ENCODE measurements at places on chromosomes 4 and X.

DNA sequence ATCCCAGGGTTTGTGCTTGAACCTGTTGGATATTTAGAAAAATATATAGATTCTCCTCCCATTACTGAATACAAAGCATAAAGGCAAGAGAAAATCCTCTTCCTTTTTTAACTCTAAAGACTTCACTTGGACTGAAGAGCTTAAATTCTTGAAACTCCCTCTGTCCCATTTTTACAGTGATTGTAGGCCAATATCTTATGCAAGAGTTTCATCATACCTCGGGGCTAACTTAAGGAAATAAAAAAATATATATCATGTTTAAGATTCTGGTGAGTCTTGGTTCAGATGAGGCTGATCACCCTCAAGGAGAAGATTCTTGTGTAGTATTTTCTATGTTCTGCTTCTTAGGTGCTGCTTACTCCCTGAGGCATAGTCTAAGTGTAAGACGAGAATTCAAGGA is 1449.6 kb downstream of the C4orf33 start:
- no peak for DNase-seq

GRCh38 chr4:75169427-75169826 is 236.5 kb downstream of the PARM1 start:
- no peak for DNase-seq

GRCh38 chr4:7206911-7207567 is 14.7 kb downstream of the SORCS2 start:
- peak; percentile 72 for DNase-seq

DNA sequence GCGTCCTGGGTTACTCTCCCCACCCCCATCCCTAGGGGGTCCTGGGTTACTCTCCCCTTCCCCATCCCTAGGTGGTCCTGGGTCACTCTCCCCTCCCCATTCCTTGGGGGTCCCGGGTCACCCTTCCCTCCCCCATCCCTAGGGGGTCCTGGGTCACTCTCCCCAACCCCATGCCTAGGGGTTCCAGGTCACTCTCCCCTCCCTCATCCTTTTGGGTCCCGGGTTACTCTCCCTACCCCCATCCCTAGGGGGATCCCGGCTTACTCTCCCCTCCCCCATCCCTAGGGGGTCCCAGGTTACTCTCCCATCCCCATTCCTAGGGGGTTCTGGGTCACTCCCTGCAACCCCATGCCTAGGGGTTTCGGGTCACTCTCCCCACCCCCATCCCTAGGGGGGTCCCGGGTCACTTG is 1.5 kb downstream of the ASMTL start:
- DNase-seq: no peak

DNA sequence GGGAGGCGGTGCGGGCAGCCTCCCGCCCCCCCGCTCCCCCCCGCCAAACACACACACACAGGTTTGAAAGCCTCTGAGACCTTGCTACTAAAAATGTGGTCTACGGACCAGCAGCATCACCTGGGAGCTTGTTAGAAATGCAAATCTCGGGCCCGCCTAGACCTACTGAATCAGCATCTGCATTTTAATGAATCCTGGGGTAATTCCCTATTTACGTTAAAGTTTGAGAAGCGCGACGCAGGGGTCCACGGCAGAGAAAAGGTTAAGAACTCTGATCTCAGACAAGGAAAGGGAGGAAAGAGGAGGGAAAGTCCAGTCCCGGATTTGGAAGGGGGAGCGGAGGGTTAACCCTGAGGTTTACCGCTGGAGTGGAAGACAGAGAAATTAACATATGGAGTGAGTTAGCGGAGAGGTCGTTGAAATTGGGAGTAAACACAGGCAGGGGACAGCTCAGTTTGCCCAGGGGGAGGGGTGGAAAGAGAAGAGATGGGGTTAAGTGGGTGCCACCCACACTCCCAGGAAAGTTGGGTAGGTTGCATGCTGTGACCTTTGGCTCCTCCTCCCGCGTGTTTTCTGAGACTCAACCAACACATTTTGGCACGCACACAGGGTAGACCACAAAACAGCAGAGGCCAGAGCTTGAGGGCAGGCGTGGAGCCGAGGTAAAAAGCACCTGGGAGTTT is 483.6 kb downstream of the BCOR start:
- DNase-seq: no peak

DNA sequence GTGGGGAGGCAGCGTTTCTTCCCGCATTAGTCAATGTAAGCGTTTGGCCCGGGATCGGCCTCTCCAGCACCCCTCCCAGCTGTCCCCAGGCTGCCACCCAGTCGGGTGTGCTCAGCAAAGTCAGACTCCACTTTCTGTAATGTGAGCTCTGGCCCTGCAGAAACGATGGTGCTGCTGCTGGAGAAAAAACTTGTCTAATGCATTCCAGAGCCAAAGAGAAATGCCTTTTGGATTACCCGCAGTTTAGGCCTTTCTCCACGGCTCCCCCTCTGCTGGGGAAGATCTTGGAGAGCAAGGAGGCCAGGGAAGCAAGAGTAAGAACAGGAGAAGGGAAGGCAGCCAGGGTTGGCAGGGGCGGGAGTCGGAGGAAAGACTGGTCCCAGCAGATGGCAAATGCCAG is 55.2 kb downstream of the ELF4 start:
- no peak for DNase-seq

DNA sequence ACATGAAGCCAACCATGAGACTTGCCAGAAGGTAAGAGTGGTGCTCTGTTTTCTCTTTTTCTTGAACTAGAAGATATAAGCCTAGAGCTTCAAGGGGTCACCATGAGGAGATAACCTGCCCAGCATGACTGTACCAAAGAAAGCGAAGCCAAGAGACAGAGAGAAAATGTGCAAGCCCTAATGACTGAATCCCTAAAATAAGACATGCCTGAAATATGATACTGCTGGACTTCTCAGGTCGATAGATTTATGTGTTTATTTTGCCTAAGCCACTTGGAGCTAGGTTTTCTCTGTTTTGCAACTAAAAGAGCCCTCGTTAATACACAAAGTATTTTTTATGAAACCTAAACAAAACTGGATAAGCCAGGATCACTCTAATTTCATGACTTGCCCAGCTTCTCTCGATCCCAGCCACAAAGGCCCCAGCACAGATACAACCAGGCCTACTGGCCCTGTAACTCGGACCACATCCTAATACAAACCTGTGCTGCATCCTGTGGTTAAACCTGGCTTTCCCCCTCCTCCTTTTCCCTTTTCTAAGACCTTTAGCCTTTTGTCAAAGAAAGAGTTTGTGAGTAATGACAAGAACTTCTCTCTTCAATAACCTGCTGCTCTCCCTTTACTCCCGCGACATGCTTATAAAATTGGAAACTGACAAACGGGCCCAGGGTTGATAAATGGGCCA is 185.8 kb downstream of the APBB2 start:
- DNase-seq: no peak

GRCh38 chrX:11111947-11112346 is 815 bp downstream of the HCCS start:
- DNase-seq: no peak

GRCh38 chr4:158214856-158215255 is 4.6 kb downstream of the TMEM144 start:
- DNase-seq: no peak

DNA sequence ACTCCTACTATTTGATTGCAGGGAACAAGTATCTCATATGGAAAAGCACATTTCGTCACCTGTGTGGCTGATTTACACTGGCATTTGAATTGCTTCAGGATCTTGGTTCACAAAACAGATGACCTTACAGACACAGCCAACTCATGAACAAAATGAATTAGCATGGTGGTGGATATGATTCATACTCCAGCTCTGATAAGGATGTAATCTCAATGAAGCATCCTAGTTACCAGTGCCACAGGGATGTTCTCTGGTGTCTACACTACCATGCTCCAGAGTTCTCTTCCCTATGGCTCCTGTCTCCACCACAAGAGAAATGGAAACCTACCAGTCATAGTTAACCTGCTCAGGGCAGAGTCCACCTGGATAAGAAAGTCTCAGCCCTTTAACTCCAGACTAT is 40.7 kb downstream of the TEC start:
- DNase-seq: no peak

DNA sequence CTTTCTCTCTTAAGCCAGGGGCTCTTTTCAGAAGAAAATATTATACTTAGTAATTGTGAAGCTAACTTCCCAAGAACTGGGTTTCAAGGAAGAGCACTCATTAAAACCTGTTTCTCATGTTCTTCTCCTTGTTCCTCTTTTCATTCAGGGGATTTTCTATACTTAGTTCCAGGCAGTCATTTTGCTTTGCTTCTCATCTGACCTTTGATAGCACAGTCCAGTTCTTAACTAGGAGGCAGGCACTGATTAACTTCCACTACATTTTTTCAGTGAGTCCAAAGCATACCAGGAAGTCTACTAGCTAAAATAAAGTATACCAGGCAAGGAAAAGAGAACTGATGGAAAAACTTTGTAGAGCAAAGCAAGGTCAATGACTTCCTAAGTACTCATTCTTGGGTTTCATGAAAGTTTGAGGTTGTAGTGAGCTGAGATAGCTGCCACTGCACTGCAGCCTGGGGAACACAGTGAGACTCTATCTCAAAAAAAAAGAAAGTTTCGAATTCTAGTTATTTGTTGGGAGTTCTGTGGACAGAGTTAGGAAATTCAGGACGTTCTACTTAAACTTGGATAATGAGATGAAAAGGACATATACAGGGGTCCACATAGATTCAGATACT is 190.1 kb upstream of the HS3ST1 start:
- no peak for DNase-seq

GRCh38 chr4:139773560-139774318 is 108.1 kb downstream of the MGST2 start:
- DNase-seq: no peak

DNA sequence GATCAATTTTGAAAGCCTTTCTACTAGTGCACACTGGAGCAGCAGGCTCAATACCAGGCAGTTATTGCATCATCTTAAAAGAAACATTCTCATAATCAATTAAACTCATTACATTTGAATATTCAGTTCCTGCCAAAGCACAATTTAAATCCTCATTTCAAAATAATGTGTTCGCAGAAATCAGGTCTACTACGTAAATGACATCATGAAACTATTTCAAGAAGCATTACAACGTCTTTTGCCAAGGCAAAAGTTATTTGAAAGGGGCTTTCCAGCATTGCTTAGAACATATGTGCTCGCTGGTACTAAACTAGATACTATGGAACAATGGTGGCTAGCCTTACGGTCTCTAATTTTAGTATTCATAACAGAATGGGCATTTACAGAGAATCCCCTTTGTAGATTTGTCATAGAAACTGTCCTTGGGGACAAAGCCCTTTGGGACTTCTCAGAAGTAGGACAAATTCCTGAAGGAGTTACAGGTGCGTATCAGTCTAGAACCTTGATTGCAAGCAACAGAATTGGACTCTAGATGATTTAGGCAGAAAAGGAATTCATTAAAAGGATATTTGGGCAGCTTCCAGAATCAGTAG is 27.6 kb upstream of the HUWE1 start:
- no peak for DNase-seq

DNA sequence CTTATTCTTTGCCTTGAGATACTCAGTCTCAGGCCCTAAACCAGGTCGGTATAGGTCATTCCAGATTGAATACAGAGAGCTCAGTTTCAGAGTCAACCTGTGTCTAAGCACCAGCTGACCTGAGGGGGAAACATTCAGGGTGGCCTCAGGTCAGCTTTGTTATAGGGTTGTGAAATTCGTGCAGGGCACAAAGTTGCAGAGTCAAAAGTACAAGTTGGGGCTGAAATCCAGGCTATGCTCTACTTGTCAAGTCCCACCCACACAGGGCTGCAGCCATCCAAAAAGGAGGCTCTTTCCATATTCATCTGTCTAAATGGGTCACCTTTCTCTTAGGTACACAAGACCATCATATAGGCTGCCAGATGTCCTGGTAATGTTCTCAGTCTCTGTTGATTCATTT is 89.7 kb downstream of the ITIH6 start:
- DNase-seq: no peak

DNA sequence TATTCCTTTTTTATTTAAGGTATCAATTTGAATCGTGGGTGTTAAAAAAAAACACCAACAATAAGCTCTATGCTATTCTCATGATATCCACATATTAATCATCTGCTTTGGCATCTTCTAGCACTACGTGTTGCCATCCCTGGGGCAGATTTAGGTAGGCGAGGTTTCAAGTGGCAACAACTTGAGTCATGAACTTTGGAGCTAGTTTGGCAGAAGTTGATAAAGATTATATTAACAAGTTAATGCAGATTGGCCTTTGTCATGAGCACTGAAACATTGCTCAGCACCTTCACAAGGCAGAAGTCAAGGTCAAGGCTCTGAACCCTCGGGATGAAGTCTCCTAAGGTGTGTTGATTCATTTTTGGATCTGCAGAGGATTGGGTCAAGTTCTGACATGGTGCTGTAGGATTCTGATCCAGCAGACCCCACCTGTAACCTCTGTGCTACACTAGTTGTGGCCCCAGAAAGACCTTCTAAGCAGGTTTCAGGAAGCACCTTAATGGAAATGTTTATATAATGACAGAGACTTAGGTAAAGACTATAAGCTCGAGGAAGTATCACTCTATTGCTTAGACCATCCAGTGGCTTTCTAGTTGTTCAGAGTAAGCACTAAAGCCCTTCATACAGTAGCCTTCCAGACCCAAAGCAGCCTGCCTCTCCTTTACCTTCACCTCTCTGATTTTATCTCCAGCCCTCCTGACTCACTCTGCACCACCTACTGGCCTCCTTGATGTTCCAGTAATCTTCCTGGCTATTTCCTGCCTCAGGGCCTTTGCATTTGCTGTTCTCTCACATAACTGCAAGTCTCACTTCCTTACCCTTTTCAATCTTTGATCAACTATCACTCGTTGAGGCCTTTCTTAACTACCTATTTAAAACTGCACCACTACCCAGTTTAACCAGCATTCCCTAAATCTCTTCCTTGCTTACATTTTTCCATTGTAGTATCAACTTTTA is 117.0 kb upstream of the SLC4A4 start:
- no peak for DNase-seq

DNA sequence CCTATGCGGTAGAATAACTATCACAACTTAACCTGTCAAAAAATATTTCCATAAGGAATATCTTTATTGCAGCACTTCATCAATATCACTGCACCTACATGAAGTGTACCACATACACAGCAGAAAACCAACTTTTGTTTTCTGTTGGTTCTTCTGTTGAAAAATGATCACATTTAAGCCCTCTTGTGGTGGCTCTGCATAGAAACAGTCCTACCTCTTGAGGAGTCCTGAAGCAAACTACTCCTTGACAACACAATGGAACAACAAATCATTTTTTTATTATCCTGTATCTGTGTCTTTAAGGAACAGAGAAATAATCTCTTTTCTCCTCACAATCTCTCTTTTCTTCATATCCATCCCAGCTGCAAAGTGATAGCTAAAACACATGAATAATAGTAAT is 39.8 kb upstream of the ATOH1 start:
- peak; percentile 23 for DNase-seq

GRCh38 chr4:125735102-125735501 is 420.3 kb downstream of the FAT4 start:
- DNase-seq: peak; percentile 82

GRCh38 chr4:109649872-109650271 is 53.4 kb downstream of the CASP6 start:
- DNase-seq: no peak

DNA sequence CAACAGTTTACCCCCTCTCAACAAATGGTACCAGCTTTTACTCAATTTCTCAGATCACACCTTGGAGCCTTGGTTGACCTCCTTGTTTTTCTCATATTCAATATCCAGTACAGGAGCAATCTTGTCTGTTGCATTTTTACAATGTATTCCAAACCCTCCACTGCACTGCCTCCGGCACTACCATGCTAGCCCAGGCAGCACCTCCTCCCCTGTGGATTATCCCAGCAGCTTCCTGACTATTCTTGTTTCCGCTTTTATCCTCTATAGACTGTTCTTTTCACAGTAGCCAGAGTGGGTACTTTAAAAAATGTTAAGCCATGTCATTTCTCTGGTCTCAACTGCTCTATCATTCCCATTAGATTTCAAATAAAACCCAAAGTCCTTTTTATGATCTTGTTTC is 253.4 kb upstream of the GPRIN3 start:
- DNase-seq: no peak

- no peak for DNase-seq
Observed at GRCh38 chrX:36510736-36511135, 497.4 kb upstream of the FAM47C start.

Data from kidney capillary endothelial cell (primary cell).